NCI-H1694 (cell line): ENCODE measurements at places on chromosomes 4 and X.

DNA sequence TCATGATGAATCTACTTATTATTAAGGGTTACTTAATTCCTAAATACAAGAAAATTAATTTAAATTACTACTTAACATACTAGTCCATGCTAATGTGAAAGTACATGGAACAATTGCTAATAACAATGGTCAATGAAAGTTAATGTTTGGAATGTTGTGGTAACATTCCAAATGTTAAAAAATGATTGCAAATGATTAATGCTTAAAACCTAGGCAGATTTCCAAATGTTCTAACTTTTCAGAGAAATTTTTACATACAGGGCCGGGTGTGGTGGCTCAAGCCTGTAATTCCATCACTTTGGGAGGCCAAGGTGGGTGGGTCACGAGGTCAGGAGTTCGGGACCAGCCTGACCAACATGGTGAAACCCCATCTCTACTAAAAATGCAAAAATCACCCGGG lies 1851.3 kb upstream of the PCDH7 start:
- no peak for DNase-seq

- no peak for DNase-seq
Observed at GRCh38 chr4:5757536-5757935, 46.5 kb downstream of the EVC start.

GRCh38 chr4:102222838-102223409 lies 122.4 kb downstream of the SLC39A8 start:
- no peak for DNase-seq

GRCh38 chr4:9792381-9792780 lies 10.9 kb downstream of the DRD5 start:
- no peak for DNase-seq

GRCh38 chr4:74097116-74097515 lies 1.9 kb downstream of the CXCL2 start:
- no peak for DNase-seq

GRCh38 chrX:68992821-68993397 lies 164.1 kb downstream of the EFNB1 start:
- no peak for DNase-seq

DNA sequence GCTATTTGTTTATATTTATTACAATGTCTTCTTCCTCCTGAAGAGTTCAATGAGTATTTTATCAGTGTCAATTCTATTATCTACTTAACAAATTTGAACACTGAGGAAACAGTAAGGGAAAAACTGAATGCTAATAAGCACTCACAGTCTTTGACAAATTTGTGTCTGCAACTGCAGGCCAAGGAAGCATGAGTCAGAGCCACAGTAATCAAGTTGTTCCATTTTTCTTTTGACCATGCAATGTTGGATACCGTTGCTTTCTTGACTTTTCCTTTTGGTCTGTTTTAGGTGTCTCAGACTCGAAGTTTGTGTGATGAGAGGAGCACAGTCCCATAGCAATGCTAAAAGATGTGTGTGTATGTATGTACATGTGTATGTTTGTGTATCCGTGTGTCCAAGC lies 359.6 kb downstream of the IL1RAPL1 start:
- no peak for DNase-seq

GRCh38 chr4:9970399-9971011 lies 50.8 kb downstream of the SLC2A9 start:
- DNase-seq: no peak

- DNase-seq: no peak
Observed at GRCh38 chr4:155539746-155540145, 126.9 kb upstream of the GUCY1A1 start.

DNA sequence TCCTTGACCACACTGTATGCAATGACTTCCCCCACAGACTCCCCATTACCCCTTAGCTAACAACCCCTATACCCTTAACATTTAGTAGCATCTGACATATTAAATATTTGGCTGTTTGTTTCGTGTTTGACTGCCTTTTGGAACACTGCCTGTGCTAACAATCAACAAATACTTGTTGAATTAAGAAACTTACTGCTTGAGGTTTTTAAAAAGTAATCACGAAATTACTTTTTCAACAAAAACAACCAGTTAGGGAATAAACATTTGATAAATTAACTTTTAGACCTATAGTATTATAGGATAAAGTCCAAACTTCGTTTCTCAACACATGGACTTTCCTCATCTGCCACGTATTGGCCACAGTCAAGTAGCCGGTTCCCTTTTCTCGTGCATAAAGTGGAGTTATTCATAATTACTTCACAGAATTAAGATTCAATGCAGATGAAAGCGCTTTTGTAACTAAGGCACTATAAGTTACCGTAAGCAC lies 555 bp upstream of the ELMOD2 start:
- no peak for DNase-seq

DNA sequence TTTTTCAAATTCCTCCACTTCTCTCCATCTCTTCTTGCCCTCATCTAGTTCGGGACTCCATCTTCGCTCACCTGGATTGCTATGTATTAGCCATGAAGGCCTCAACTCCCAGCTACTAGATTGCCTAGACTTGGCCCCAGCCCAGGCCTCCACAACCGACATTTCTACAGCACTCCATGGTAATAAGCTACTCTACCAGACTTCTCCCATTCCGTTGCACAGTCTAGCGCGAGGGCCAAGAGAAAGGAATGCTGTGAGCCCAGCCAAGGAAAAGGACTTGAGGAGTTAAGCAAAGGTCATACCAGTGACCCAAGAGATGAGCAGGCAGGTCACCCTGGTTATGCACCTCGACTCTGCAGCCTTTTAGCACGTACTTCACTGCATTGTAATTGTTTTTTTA lies 75.6 kb downstream of the SOWAHB start:
- DNase-seq: no peak

GRCh38 chrX:77070202-77070918 lies 376.8 kb upstream of the FGF16 start:
- DNase-seq: no peak

DNA sequence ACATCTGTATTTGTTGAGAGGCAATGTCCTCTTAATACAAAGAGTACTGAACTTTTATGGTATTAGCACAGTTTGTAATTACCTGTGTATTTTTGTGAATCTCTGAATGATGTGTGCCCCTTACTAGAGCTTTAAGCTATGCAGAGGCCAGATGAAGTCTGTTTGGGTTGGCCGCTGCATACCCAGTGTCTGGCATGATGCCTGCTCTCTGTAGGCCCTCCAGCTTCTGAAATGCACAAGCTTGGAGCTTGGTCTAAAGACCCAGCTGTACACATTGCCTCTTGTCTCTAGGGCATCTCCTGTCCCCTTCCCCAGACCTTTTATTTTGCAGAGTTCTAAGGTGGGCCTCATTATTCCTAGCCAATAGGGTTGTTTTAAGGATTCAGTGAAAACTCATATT lies 68.6 kb downstream of the CDS1 start:
- DNase-seq: no peak

GRCh38 chr4:108799306-108799705 lies 36.5 kb upstream of the ETNPPL start:
- no peak for DNase-seq
